ENCODE measurements at places on chromosomes 6 and 20.

DNA sequence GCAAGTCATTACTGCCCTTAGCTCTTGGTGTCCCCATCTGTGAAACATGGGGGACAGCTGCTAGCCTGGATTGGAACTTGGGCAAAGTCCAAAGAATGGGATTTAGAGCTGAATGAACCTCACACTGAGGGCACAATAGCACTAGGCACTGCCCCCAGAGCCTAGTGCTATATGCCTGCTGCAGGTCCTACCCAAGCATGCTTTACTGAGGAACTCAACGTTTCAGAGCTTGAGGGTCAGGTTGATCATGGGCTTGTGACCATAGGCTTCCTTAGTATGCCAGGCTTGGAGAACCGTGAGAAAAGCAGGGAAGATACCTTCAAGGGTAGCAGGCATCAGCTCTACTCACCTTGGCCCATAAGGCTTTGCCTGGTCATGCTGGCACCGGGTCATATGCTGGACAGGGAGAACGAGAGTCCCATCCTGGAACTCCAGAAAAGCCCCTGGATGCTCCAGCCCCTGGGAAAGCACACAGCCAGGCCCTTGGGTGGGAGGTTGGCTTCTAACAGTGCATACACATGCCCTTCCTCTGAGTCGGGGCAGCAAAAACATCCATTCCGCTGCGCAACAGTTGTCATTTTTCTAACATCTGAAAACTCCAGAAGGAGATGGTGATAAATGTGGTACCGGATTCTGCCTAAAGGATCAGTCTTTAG, 29.7 kb downstream of the EIF2S2 start:
- no peak for DNase-seq

DNA sequence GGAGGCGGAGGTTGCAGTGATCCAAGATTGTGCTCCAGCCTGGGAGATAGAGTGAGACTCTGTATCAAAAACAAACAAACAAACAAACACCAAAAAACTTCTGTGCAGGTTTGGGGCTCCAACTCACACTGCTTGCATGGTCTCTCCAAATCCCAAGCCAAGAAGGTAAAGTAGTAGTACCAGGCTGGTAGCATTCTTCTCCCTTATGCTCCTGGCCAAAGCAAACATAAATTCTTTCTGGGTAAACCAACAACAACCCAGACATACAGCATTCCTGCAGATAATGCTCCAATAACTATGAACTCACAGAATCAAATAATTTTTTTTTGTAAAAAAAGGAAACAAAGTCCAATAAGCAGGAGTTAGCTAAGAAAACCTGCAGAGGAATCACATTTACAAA, 57.8 kb upstream of the KLHL31 start:
- no peak for DNase-seq

GRCh38 chr6:169724494-169725124, at the start of gene PHF10:
TSS of gene PHF10 (minus strand) at chr6:169724500. CDS start at chr6:169723931, 569 bp downstream.
- peak; percentile 77 for DNase-seq

GRCh38 chr6:36650848-36651478, 27.6 kb upstream of the CDKN1A start:
- DNase-seq = peak; percentile 70

DNA sequence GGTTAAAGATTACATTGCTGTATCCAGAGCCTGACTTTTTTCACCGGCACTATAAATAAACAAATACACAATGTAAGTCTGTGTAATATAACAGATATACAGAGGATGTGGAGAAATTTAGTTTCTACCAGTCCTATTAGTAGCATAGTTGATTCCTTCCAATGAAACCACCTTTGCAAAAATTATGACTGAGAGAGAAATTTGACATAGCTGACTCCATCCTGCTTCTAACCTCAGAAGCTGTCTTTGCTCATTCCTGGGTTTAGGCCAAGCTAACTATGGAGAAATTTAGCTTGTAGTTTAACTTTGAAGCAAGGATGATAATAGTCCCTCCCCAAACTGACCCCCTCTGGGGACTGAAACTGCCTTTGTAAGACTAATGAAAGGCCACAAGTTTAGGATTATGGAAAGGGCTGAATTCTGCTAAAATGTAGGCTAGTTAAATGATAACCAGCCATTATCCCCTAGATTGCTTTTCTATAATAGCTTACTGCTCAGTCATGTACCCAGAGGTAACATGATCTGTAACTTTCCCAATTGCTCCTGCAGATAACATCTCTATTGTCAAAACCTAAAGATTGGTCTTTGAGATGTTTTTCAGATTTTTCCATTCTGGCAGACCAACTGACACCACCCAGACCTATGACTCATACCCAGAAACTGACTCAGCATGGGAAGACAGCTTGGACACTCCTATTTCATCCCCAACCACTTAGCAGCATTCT, 172.8 kb upstream of the ARG1 start:
- DNase-seq = no peak

GRCh38 chr6:140809694-140810101, 1323.0 kb upstream of the GJE1 start:
- DNase-seq = peak; percentile 27

GRCh38 chr20:16020971-16021370, 552.3 kb downstream of the KIF16B start:
- no peak for DNase-seq

DNA sequence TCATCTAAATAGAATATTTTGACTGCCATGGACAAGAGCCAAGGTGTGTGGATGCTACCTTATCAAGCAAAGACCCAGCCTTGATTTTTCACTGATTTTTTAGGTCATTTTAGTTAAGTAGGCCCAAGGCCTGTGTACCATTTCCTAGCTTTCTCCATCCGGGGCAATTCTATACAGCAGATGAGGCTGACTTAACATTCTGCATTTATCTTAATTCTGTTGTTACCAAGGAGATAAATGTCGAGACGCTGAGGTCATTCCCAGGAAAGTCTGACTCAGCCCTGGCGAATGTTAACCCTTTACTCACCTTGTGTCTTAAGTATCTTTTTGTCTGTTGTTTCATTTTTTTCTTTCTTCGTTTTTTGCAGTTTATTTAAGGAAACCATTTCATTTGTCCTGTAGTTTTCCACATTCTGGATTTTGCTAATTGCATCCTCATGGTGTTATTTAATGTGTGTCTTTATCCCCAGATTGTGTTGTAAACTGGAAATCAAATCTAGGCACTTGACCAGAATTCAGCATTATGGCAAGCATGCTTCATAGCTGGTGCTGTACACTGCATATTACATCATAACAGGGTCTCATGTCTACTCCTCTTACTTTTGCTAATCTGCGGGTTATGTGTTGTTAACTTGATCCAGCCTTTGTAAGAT, 277.0 kb downstream of the CDKAL1 start:
- DNase-seq = no peak

DNA sequence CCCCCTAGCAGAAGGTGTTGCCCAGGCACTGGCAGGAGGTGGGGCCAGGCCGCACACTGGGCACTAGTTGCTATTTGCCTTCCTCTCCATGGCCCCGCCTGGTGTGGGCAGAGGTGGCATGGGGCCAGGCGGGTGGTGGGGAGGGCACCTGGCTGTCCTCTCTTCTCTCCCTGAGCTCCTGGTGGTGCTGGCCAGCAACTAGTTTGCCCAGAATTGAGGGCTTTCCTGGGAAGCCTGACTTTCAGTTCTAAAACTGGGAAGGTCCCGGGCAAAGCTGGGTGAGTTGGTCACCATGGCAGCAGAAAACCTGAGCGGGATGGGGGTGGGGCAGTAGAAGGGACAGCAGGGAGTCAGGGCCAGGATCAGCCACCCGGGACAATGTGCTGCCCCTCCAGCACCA, 48.2 kb downstream of the RBM38 start:
- no peak for DNase-seq

GRCh38 chr6:71134929-71135642, 153.5 kb upstream of the OGFRL1 start:
- no peak for DNase-seq

GRCh38 chr6:166463359-166464067, 80.8 kb upstream of the MPC1 start:
- no peak for DNase-seq

DNA sequence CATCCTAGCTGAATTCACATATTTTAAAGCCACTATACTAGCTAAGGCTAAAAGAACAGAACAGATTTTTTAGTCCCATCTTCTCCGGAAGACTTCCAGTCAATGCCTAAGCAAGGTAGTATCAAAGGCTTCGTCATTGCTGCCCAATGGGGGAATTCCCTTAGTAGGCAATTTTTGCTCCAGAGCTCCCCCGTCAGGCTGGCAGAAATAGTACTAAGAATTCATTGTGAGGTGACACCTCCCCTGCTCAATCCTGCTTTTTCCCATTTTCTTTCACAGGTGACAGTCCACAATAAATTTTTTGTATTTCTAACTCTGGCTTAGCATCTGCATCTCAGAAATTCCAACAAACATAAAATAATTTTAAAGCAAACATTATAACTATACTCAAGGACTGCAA, 52.8 kb upstream of the SRSF6 start:
- DNase-seq = peak; percentile 16

GRCh38 chr6:77466451-77467437, 3.5 kb upstream of the HTR1B start:
- peak; percentile 27 for DNase-seq

Measured in GM06990 (cell line).